ENCODE measurements at places on chromosomes 2 and 18.

DNA sequence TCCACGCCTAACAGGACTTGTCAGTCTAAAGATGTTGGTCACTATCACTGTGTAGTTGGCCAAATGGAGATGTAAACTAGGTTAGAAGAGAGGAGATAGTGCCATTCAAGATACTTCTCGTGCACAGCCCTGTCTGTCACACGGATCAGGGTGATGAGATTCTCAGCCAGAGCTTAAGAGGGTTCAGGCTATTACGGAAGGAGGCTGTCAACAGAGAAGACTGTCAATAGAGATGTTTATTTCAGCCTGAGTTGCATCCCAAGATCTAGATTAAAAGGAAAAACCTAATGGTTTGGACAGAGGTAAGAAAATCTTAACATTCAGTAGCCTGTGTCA is 83.4 kb downstream of the AAK1 start:
- DNase-seq, result no peak

GRCh38 chr2:26845021-26845420 is 2.9 kb upstream of the DPYSL5 start:
- no peak for DNase-seq

DNA sequence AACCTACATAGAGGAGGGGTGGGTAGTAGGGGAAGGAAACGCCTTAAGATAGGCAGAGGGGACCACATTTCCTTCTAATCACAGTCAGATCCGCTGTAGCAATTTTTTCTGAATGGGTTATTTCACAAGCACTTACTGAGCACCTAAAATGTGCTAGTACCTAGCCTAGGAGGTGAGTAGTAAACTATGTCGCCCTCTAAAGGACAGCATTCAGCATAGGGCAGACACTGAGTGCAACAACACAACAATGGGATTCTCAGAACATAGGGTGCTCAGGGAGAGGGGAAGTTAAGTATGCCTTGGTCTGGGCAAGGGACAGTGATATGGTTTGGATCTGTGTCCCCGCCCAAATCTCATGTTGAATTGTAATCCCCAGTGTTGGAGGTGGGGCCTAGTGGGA is 166.1 kb upstream of the RAB6C start:
- DNase-seq, result no peak

GRCh38 chr2:219511547-219512325 is 2.5 kb upstream of the ASIC4 start:
- DNase-seq, result no peak

DNA sequence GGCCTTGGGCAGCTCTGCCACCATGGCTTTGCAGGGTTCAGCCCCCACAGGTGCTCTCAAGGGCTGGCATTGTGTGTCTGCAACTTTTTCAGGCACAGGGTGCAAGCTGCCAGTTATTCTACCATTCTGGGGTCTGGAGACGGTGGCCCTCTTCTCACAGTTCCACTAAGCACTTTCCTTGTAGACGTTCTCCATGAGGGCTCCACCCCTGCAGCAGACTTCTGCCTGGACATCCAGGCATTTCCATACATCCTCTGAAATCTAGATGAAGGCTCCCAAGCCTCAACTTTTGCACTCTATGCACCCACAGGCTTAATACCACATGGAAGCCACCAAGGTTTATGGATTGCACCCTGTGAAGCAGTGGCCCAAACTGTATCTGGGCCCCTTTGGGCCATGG is 91.0 kb upstream of the RND3 start:
- DNase-seq, result no peak

GRCh38 chr2:138744713-138745112 is 35.5 kb downstream of the NXPH2 start:
- no peak for DNase-seq

DNA sequence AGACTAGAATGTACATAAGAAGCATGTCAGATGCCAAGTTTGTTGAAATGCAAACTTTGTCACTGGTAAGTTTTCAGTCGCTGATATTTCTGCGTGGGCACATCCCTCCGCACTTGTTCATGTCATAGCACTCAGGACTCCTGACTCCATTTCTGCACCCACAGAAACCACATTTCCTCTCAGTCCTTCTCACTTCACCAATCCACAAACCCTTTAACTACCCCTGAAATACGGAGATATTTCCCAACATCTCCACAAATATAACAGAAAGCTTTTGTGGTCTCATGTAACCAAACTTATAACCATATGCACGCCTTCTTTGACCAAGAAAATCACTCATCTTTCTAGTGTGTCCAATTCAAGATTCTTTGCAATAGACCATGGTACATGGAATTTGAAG is 276.9 kb upstream of the ERBB4 start:
- DNase-seq, result no peak

- DNase-seq, result no peak
Measured at GRCh38 chr2:138293045-138293444, 208.5 kb upstream of the SPOPL start.

DNA sequence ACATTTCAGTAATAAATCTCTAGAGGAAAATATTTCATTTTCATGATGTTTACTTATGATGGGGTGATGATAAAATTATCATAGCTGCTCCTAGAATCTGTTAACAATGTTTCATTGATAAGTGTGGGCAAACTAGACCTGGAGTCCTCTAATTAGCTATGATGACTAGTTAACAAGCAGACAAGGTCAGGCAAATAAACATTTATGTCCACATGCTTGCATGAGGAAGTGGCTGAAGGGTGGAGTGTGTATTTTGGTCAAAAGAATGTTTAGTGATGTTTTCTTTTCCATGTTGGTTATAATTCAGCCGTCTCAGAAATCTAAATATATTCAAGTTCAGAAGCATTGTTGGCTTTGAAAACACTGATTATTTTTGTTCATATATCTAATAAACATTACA is 99.9 kb upstream of the FN1 start:
- DNase-seq, result no peak

- DNase-seq, result no peak
Measured at GRCh38 chr2:2683606-2684224, 352.6 kb upstream of the MYT1L start.

Data from progenitor cell of endocrine pancreas (in vitro differentiated cells).